ENCODE measurements at places on chromosomes 1 and 21.

DNA sequence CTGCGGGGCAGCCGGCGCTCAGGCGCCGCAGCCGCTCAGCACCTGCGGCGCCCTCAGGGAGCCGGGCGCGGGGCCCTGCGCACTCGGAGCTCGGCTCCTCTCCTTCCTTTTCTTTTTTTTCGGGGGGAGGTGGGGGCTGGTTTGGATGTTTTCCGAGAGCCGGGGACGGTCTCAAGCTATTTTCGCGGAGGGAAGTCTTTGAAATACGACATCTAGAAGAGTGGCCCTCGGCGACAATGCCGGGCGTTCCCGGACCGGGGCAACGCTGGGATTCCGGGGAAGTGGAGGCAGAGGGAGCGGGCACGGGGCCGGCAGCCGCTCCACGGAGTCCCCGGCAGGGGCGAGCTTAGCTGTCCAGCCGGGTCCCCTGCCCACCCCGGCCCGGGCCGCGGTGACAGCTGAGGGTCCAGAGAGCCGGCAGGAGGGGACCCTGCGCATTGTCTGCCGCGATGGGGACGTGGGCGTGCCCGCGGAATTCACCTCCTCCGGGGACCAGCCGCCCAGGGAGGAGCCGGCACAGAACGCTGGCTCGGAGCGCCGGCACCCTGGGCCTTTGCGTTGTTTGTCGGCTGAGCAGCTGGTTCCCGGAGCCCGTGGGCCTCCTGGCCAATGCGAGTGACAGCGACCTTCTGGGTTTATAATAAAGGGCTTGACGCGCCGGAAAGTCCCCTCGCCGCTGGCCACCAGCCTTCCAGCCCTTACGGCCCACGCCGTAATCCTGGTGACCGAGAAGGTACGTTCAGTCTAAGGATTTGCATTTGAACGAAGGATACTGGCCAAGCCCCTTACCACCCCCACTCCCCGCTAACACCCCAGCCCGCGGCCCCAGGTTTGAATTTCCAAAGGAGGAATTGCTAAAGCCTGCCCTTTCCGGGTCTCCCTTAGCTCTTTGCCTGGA, 582 bp downstream of the SLC37A1 start:
- DNase-seq: no peak

- DNase-seq: no peak
Observed at GRCh38 chr1:156959414-156959813, 39.0 kb downstream of the LRRC71 start.

GRCh38 chr21:36321325-36322082, 1.5 kb downstream of the MORC3 start:
- DNase-seq: peak; percentile 10

DNA sequence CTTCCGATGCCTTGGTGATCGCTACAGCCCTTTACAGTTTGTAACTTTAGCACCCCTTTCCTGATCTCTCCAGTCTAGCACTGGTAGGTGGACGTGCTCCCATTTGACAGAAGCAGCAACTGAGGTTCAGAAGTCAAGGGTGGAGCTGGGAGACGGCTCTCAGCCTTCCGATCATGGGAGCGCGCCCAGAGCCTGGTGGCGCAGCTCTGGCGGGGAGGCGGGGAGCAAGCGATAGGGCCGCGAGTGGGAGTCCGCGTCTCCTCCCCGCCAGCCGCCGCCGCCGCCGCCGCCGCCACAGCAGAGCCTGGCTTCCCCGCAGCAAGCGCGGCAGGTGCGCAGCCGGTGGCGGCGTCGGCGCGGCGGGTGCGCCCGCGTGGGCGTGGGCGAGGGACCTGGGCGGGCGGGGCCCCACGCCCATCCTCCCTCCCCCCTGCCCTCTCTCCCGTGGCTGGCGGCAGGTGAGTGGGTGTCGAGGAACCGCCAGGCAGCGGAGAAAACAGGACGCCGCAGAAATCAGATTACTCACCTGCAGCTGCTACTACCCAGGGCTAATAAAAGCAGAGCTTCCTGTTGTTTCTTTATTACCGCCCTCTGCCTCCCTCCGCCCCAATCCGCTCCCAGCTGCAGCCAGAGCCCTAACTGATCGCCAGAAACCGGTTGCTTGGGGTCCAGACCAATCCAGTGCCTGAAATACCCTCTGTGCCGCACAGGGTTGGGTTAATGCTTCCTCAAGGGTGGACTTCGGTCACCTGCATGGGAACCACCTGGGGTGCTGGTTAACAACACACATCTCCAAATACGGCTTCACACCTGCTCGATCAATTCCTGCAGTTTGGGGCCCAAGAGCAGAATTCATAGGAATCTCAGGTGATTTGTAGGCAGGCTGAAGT, 60.2 kb upstream of the ID3 start:
- peak; percentile 13 for DNase-seq

GRCh38 chr1:228983231-228983660, 248.0 kb downstream of the RHOU start:
- no peak for DNase-seq

GRCh38 chr1:26027716-26028489, 6.3 kb downstream of the EXTL1 start:
- no peak for DNase-seq

DNA sequence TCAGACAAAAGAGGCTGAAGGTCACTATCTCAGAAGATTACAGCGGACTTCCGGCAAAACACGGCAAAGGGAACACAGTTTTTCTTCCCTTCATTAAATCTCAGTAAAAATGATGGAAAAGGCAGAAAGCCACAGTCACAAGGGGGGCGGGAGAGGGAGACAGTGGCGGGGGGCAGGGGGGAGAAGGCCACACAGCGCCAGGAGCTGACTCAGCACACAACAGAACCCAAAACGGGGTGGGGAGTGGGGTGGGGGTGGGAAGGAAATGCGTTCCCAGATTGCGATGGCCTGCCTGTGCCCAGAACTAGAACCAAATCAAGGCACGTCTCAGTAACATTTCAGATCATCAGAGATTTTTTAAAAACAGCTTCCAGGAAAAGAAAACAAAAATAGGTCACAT, 13.4 kb downstream of the CFAP74 start:
- no peak for DNase-seq

DNA sequence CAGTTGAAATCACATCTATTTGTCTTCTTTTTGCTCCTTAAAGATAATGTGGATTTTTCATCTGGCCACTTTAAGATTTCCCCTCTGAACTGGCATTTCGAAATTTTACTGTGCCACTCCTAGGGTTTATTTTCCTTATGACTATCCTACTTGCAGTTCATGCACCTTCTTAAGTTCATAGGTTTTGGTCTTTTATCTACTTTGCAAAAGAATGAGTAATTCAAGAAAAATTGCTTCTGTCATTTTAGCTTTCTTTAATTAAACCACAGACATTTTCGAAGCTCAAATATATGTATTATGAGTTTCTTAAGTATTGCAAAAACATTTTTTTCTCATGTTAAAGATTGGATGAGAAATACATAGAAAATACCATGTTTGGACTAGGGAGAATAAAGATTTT, 1244.8 kb upstream of the TMPRSS15 start:
- no peak for DNase-seq

- DNase-seq: no peak
Observed at GRCh38 chr1:232586679-232587078, 43.3 kb downstream of the SIPA1L2 start.

GRCh38 chr1:30404341-30404740, 319.0 kb downstream of the MATN1 start:
- DNase-seq: no peak

- no peak for DNase-seq
Observed at GRCh38 chr21:18603980-18604379, 200.4 kb upstream of the TMPRSS15 start.

- no peak for DNase-seq
Observed at GRCh38 chr1:36859926-36860325, 174.4 kb downstream of the GRIK3 start.

- no peak for DNase-seq
Observed at GRCh38 chr1:20712215-20712577, 5.6 kb downstream of the KIF17 start.

GRCh38 chr1:3774946-3775489, 2.5 kb downstream of the SMIM1 start:
- no peak for DNase-seq

- DNase-seq: peak; percentile 33
Observed at GRCh38 chr1:156920233-156921052, at the start of gene LRRC71. Gene LRRC71, plus strand, starts transcription at chr1:156920632. Its CDS starts 172 bp downstream, at chr1:156920804.

GRCh38 chr1:243475966-243476365, 220.1 kb downstream of the SDCCAG8 start:
- peak; percentile 71 for DNase-seq

DNA sequence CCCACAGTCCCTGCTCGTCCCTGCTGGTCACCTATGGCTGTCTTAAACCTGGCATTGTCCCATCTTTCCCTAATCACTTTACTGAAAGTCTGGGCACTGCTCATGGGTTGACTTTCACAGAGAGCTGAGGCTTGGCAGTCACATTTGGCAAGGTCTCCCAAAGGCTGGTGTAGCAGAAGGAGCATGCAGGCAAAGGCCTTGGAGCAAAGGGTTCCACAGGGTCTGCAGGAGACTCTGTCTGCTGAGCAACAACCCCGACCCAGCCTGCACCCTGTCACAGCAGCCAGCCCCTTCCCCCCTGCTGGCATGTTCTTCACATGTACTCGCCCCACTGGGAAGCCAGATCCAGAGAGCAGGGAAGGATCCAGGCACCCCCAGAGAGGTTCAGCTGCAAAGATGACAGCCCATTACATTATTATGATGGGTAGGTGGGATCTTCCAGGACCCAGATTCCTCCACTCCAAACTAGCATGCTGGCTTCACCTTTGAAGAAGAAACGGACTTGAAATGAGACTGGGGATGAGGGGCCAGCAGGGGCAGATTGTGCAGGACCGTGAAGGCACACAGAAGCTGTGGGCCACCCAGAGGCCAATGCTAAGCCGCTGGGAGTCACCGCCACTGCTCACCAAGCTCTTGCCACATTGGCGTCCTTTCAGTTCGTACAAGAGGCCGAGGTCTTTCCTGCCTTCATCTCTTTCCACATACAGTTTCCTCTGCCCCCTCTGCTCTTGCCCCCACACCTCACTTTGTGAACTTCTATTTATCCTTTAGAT, 14.2 kb upstream of the TMEM125 start:
- no peak for DNase-seq

DNA sequence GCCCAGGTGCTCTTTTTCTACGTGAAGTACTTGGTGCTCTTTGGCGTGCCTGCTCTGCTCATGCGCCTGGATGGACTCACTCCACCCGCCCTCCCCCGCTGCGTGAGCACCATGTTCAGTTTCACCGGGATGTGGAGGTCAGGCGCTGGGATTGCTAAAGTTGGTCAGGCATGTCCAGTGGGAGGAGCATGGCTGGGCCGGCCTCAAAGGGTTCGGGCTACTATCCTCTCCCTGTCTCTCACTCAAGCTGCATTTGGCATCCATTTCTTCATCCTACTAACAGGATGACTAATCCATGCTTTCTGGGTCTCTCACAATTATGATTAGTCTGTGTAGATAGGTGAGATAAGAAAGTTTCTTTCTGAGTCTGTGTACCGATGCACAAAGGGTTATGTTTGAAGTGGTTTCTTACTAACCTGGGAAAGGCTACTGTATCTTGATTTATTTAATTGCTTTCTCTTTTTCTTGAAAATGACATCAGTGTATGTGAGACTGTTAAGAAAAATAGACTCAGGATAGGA, 135.9 kb downstream of the HHAT start:
- DNase-seq: peak; percentile 80

- no peak for DNase-seq
Observed at GRCh38 chr1:153250166-153250565, 9.3 kb upstream of the LORICRIN start.

DNA sequence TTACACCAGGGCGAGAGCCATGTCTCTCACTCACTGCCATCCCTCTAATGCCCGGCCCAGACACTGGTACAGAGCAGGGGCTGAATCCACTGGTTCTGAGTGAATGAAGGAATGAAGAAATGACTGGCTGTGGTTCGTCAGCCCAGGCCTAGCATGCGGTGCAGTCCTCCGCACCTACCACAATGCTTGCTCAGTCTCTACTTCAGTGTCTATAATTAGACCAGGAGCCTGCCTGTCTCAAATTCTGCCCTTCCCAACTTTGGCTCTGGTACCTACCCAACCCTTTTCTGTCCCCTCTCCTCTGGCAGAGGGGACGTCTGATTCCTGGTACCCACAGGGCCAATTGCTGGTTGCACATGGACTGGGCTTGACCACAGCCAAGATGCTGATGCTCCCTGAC, 118.2 kb upstream of the GRIK3 start:
- DNase-seq: no peak

- DNase-seq: no peak
Observed at GRCh38 chr21:44527983-44528633, 11.9 kb downstream of the KRTAP10-1 start.

GRCh38 chr1:24108334-24109165, 3.4 kb downstream of the MYOM3 start:
- peak; percentile 89 for DNase-seq

DNA sequence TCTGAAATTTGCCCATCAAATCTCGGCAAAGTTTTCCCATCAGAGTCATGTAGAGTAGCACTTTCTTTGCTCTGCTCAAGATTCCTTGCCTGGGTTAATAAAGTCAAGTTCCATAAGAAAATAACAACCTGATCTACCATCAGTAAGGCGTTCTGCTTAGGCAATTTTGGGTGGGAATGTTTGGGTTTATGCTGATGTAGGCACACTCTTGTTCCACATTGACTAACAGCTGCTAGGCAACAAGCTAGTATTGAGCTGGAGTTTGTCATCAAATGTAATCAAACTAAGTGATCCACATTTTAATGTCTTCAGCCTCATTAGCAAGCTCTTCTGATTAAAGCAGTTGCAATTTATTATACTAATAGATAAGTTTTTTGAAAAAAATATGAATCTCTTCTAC, 12.1 kb upstream of the HMCN1 start:
- DNase-seq: no peak

- DNase-seq: peak; percentile 93
Observed at GRCh38 chr1:31007462-31007991, 58.0 kb downstream of the PUM1 start.

- DNase-seq: no peak
Observed at GRCh38 chr1:201335174-201335870, 42.2 kb downstream of the TNNT2 start.

DNA sequence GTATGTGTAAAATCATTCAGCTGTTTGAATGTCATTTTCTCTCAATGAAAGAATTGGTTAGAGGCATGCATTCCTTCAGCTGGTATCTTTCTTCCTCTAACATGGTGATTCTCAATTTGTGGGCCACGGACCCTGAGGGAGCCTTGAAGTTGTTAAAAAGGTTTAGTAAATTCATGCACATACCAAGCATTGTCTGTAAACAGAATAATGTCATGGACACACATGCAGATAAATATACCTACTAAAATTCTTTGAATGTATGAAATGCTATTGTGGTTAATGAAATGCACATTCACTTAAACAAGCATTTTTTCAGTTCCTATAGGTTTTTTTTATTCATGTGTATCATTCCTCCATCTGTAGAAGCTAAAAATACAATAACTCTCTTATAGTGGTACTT, 65.4 kb downstream of the PBX1 start:
- no peak for DNase-seq

Data from astrocyte (in vitro differentiated cells and primary cell).